Pancreas (tissue), 10 donors: ENCODE measurements at places on chromosomes 13 and 19. TPM values are rescaled to one million over a fixed set of nuclear protein-coding genes. Genes with fewer than 3 reads are reported as not detected.

DNA sequence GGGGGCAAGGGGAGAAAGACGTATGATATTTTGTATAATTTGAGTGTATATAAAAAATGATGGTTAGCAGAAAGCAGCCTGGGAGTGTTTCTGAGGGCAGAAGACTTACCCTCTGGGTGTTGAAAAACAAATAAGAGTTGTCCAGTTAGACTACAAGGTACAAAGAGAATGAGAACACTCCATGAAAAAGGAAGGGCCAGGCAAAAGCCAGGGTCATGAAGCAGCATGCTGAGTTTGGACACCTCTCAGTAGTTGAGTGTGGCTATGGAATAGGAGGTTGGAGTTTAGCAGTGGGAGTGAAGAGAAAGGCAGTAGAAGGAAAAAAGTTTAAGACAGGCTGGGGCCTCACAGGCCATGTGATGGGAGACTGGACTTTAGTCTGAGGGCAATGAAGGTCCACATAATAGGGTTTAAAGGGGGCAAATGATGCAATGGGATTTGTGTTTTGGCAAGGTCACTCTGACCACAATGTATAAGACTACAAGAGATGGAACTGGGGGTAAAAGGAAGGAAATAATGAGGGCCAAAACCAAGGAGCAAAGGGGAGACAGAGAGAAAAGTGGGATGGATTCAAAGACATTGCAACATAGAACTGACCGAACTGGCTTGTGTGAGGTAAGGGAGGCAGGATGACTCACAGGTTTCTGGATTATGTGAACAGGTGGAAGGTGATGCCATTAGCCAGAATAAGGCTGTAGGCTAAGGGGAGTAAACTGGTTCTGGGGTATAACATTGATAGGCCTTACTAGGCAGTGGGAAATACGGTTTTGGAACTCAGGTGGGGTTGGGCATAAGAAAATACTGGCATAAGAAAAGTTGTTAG, 76.6 kb downstream of the SERP2 start:
- no peak for DNase-seq

Gene NOTCH3
- total RNA-seq = 8.4 TPM

DNA sequence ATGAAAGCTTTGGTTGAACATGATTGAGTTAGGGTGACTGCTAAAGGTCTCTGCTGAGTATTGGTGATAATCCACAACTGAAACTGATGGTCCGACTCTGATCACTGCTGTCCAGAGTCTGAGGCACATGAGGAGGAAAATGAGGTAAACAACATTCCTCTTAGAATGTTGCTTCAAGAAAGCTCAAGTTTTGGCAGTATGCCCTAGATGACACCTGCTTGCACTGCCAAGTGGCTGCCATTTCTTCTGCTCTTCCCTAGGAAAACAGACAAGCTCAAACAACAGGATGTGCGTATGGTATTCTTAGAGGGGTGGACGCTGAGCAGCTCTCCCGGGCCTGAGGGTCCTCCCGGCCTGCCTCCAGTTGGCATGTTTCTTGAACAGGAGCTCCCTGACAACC, 15.2 kb upstream of the MTIF3 start:
- DNase-seq = no peak

DNA sequence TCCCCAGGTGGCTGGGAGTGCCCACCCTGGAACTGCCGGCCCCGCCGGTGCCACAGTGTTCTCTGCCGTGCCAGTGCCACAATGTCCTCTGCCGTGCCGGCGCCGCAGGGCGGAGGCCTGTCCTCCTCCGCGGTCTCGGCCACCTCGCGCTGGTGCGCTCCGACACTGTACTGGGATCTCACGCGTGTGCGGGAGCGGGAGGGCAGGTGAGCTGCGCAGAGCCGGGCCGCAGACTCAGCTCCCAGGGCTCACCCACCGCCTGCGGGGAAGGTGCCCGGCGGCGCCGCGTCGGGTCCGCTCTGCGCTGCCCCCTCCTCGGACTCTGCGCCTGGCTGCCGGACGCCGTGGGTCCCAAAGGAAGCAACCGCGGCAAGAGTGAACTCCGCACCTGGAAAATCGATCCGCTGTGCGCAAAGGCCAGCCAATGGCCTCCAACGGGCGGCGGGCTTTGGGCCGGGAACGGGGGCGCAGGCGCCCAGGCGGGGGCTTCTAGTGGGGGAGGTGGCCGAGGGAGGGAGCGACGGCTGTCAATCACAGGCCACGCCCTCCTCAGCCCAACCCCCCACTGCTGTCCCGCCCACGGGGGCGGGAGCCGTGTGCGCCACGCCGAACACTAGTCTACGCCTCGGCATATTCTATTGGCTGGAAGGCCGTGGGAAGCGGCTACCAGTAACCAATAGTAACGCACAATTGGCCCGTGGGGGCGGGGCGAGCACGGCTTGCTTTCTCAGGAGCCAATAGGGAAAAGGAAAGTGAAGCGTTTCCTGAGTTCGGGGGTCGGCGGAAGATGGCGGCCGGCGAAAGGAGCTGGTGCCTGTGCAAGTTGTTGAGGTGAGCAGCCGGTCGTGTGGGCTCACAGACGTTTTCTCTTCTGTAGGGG, at the start of gene ALG11:
ALG11 (plus strand) TSS at position 767 of the 880 bp plus-strand sequence; CDS start at position 788, 21 bp downstream.
- peak; percentile 99 for DNase-seq

Gene LIM2
- not detected for total RNA-seq

- no peak for DNase-seq
Observed at GRCh38 chr19:54551950-54552912, 21.4 kb upstream of the LILRA2 start.

Gene HSPB6
- total RNA-seq = 3.5 TPM

GRCh38 chr19:15112385-15112784, 5.2 kb downstream of the SYDE1 start:
- DNase-seq = no peak
